ENCODE measurements at places on chromosomes 5 and 9.

DNA sequence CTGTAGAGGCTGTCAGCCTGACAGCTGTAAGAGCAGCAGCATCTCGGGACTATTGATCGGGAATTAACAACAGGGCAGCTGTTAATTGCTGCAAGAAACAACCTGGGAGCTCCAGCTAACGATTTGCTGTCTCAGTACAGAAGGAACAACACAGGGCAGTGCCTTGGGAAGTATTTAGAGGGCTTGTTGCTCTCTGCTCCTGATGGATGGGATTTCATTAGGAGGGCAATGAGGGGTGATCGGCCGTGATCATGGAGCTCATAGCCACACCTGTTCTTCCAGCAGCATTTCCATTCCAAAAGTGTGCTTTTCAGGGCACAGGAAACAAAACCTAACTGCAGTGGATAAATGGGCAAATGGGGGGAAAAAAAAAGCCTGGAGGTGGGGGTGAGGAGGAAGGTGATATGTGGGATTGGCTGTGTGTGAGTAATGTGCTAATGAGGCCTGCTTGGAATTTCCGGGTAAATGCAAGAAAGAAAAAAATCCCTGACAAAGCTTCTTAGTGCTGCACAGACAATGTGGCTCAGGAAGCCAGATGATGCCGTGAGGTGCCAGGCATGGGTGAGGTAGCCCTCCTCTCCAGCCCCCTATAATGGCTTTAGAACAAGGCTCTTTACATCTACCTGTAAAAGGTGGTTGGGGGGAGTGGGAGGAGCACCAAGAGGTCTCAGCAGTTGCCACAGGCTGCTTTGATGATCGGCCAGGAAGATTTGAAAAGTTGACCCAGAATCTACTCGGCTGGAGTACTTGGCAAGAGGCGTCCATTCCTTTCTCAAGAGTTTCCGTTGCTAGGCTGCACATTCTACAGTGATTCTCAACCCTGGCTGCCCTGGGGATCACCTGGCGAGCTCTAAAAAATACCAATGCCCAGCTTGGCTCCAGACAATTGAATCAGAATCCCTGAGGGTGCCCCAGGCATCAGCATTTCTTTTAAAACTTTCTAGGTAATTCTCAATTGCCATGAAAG, 139.5 kb upstream of the KLF9 start:
- DNase-seq = peak; percentile 85

DNA sequence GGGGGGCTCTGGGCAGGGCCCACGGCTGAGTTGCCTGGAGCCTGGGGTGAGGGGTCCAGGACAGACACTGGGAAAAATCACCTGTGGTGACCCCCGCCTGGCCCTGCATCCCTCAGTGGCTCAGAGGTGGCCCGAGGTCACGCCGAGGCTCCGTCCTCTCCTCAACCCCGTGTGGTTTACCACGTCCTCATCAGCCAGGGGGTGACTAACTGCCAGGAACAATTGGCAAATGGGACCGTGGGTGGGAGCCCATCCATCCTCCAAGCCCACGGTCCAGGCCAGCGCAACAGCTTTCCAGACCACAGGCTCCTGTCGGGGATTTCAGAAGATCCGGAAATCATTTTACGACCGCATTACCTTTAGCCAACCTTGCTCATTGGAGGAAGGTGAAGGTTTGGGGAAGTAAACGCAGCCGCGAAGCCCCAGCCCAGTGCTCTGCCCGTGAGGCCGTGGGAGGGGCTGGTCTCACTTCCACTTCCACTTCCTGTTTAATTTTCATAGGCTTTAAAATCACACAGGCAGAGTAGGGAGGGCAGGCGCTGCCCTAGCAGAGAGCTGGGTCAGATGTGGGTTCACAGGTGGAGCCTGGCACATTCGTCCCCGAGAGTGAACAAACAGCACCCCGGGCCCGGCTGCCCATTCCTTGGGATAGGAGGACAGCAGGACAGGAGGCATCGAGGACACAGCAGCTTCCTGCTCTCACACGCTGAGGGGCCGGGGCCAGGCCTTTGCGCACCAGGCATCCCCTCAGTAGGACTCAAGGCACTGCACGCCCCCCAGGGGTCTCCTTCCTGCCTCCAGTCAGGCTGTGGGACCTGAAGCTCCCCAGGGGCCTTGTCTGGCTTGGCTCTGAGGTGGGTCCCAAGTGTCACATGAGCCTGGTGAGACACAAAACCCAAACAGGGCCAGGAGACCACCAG, 19.8 kb upstream of the SLC9A3 start:
- no peak for DNase-seq

GRCh38 chr9:138020120-138020794, 142.7 kb downstream of the CACNA1B start:
- DNase-seq = no peak

- peak; percentile 80 for DNase-seq
Measured at GRCh38 chr9:5509573-5509972, 758 bp upstream of the PDCD1LG2 start.

GRCh38 chr9:94554078-94554438, 825 bp upstream of the PCAT7 start:
- no peak for DNase-seq

DNA sequence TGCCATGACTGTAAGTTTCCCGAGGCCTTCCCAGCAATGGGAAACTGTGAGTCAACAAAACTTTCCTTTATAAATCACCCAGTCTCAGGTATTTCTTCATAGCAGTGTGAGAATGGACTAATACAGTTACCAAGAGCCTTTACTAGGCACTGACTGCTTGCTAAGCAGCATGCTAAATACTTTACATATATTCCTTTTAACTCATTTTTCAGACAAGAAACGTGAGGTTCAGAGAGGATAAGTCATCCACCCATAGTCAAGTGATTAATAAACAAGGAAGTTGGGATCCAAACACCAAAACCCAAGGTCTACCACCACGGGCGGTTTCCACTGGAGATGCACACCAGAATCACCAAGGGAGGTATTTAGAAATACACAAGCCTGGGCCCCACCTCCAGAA, 50.8 kb downstream of the GABBR2 start:
- DNase-seq = peak; percentile 59

GRCh38 chr5:149054416-149054815, 8.4 kb downstream of the SH3TC2 start:
- DNase-seq = peak; percentile 10

- DNase-seq = no peak
Measured at GRCh38 chr5:157382996-157383800, 76.8 kb upstream of the NIPAL4 start.

DNA sequence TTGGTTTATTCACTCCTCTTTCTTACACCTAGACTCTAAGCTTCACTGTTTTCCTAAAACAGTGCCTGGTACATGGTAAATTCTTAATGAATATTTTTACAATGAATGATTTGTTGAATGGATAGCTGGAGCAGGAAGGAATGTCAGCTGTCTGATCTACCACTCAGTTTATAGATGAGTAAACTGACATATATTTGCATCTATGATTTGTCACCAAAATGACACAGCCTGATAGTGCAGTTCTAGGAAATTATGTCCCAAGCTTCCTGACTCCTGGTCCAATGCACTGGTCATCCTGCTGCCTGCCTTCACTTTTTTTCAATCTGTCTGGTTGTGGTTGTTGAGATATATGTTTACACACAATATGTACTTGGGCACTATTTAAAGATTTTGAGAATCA, 651.7 kb upstream of the WWC1 start:
- no peak for DNase-seq
